ENCODE measurements at places on chromosomes 6 and 20.

- no peak for DNase-seq
Measured at GRCh38 chr6:27500177-27500576, 27.3 kb upstream of the ZNF184 start.

DNA sequence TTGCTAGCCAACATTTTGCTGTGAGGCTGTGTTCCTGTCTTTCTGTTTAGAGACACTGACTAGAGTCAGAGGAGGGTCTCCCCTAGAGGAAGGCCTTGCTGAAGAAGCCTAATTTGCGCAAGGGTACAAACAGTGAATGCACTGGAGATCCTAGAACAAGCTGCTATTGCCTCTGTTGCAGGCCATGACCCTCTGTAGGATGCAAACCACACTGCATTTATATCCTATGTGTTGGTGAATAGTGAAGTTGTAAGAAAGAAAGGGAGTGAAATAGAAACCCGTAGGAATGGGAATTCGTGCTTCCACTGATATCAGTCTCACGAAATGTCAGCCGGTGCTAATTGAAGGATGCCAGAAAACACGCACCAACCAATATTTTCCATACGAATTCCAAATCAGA is 88.2 kb downstream of the GJA1 start:
- no peak for DNase-seq

GRCh38 chr6:10184371-10185227 is 230.3 kb downstream of the TFAP2A start:
- no peak for DNase-seq

- no peak for DNase-seq
Measured at GRCh38 chr6:112634376-112634775, 287.2 kb downstream of the RFPL4B start.

DNA sequence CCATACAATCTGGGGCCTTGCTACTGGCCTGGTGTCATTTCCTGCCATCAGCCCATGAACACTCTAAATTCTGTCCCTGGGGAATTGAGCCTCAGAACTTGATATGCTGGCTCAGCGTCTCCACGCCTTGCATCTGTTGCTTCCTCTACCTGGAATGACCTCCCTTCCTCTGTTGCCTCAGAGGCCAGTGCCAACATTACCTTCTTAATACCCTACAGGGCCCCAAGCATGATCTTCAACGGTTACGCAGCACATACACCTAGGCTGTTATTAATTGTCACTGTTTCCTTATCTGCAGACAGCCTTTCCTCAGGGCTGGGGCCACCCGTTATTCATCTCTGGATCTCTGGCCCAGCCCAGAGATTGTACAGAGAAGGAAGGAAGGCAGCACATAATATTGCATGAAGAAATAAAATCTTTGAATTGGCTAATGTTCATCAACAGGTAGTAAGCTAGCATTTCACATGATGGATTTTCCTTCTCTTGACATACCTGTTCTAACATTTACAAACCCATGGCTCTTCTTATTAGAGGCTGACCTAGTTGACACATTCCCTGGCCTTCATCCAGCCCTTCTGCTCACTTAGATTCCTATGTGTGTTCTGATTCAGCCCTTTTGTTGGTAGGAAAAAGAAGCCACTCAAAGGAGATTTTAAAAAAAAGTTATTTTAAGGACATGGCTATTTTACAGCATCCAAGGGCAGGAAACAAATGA is 8.4 kb upstream of the RNF182 start:
- DNase-seq = no peak

DNA sequence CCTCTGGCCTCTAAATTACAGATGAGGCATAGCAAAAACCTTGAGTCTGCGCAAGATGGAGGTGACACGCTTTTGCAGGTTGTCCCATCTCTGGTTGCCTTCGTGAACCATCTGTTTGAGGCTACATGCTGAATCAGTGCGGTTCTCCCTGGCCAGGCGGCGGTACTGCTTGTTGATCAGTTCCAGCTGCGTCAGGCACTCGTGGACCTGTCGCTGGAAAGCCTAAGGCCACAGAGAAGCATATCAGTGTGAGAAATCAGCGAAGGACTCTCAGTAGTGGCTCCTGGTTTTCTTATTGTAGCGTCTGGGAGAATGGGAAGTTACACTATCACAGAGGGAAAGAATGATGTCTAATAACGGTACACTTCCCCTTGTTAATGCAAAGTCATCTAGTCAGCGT is 344.4 kb downstream of the ESR1 start:
- no peak for DNase-seq

DNA sequence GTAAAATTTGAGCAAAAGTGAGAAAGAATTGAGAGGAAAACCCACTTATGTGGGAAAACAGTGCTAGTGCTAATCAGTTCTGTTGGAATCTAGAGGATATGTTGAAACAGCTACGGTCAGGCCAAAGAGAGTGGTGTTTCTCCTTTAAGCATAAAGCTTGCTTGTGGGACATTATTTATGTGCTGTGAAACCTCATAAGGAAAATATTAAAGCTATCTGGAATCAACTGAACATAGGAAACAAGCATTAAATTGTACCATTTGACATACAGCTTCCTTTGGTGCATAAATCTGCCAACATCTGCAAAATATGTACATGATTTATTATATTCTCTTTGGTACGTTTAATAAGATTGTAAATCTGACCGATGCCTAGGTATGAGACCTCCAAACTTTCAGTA is 182.5 kb upstream of the PDE10A start:
- no peak for DNase-seq

DNA sequence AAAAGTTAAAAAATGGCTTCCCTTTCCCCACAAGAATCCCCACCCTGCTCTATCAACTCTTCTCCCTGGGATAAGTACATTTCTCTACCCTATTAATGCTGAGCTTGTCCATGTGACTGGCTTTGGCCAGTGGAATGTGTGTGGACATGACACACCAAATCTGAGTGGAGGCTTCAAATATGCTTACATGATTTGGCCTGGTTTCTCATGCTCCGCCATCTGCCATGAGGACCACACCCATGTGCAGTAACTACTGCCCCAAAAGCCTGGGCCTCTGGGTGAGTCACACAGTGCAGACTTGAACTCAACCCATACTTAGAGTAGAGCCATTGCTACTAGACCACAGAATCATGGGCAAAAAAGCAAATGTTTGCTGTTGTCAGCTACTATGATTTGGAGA is 65.4 kb downstream of the PRND start:
- no peak for DNase-seq

- no peak for DNase-seq
Measured at GRCh38 chr6:34229877-34230276, 6.8 kb upstream of the HMGA1 start.

- DNase-seq = no peak
Measured at GRCh38 chr20:58112017-58112781, 116.3 kb downstream of the ANKRD60 start.

- no peak for DNase-seq
Measured at GRCh38 chr6:135002229-135002844, 52.3 kb downstream of the HBS1L start.

DNA sequence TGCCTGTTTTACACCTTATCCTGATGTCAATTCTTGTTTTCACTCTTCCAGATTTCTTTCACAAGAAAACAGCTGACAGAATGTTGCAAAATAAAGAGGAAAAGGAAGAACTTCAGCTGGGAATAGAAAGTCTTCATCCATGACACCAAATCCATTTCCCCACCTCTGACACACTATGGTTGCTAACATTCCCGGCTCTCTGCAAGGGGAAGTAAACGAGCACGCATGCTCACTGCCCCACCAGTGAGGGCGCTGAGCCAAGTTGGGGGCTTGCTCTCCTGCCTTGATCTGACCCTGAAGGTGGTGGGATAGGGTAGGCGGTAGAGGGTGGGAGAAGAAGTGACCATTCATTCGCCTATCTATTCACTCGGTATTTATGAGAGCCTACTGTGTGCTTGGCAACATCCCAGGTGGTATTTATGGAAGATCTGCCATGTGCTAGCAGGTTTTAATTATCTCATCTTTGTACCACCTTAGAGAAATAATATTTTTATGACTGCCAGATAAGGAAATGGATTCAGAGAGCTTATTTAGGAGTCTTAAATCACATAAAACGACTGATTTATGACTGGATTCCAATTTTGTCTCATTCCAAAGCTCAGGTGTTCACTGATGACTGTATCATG is 206.2 kb downstream of the FOXC1 start:
- no peak for DNase-seq

DNA sequence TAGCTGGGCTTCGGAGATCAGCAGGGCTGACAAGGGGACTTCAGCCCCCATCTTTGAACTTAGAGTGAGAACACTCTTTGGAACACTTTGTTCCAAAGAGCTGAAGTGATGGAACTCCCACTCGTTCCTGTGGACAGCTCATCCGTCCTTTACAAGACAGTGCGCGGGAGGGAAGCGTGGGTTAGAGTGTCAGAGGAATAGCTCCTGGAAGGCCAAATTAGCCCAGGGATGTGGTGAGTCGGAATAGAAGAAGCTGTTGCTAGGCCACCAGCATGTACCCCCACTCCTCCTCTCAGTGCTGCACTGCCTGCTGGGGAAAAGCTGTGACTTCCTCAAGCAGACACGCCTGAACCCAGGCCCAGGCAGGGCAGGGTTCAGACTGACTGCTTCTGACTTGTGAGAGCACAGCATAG is 1.7 kb downstream of the SDCBP2 start:
- DNase-seq = no peak

- no peak for DNase-seq
Measured at GRCh38 chr6:168113226-168113625, 34.2 kb upstream of the FRMD1 start.

DNA sequence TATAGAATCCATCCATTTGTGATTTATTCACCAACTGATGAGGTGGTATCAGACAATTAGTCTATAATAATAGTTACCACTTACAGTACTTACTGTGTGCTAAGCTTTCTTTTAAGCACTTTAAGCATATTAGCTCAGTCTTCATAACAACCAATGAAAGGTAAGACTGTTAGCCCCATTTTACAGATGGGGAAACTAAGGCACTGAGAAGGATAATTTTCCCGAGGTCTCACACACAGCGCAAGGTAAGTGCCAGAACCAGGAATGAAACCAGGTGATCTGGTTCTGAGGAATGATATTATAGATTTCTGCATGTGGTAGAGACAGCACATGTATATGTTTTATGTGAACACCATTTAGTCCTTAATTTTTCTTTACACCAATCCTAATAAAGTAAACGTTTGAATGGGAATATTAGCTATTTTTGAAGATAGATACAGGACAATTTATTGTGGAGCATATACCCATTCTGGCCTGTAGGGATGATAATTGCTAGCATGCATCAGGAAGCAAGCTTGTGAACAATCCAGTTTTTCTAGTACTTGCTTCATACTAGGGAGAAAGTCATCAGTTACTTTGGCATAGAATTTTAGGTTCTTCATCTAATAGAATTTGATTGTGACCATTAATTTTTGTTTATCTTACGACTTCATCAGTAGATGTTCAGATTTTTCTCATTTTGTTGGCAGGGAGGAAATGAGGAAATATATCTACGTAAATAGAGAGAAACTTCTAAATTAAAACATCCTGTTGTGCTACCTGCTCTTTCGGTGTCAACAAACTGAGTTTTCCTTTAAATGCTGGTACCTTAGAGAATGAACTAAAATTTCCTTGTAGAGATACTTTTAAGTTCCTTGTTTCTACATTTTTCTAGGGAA is 3.0 kb downstream of the YWHAB start:
- DNase-seq = no peak

Data from NCI-H345 (cell line).